Fibroblast of gingiva (primary cell): ENCODE measurements at places on chromosomes 5 and 9.
A peak's percentile ranks its signal among the peaks of the same experiment; 100 is the strongest.

DNA sequence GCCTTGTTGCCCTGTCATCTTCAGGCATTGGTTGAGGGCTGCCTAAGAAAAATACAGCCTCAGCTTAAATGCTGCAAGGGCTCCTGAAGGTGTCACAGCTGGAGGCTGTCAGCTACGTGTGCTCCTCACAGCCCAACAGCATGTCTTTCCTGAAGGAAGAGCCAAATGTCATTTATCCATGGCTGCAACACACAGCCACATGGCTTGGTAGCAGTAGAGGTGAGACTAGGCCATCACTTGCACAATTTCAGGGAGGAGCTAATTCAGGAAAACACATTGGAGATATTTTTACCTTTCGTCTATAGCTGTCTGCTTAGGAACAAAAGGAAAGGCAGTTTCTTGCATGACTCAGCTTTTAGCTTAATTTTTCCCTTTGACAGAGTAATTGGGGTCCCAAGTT lies 260.7 kb downstream of the SYK start:
- no peak for DNase-seq

GRCh38 chr9:127531676-127532075 lies 80.4 kb downstream of the LRSAM1 start:
- no peak for DNase-seq

DNA sequence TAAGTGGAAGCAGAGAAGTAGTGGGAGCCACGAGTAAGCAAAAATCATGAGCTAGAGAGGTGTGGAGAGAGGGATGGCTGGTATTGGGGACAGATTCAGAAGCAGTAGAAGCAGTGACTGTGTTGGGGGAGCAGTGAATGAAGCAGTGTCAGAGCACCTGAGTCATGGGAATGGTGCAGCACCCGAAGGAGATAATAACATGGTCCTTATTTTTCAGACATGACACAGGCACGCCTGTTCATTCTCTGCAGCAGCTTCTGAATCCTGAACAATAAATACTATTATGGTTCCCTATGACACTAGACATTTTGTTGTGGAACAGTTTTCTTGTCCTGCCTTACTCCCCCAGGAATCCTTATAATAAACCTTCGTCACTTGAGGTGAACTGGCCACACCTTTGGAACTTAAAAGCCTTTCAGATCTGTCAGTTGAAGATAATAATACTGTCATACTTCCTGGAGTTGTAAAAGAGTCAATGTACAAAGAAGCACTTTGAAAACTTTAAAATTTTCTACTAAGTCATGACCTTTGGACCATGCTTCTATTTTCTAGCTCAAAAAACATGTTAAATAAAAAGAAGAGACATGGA lies 7.0 kb upstream of the RASA1 start:
- no peak for DNase-seq

DNA sequence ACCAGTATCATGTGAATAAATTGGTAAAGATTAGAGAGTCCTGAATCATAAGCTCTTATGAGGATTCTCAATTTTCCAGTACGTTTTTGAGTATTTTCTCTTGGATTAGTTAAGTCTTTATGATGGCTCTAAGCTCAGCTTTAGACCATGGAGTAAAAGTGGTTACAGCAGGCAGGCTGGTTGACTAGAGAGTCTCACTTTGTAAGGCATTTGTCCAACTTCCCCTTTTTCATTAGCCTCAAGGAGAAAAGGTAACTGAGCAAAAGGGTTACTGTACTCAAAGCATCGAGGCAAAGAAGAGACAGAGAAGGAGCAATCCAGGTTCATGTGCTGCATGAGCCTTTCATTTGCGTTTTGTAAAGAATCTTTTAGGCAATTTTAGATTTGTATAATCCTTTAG lies 8.5 kb downstream of the NOP16 start:
- DNase-seq = no peak

- DNase-seq = no peak
Measured at GRCh38 chr9:69740872-69741505, 18.8 kb downstream of the PTAR1 start.

GRCh38 chr5:158638396-158638795 lies 461.3 kb downstream of the EBF1 start:
- DNase-seq = no peak

GRCh38 chr5:127298656-127299055 lies 8.1 kb downstream of the MEGF10 start:
- DNase-seq = no peak

DNA sequence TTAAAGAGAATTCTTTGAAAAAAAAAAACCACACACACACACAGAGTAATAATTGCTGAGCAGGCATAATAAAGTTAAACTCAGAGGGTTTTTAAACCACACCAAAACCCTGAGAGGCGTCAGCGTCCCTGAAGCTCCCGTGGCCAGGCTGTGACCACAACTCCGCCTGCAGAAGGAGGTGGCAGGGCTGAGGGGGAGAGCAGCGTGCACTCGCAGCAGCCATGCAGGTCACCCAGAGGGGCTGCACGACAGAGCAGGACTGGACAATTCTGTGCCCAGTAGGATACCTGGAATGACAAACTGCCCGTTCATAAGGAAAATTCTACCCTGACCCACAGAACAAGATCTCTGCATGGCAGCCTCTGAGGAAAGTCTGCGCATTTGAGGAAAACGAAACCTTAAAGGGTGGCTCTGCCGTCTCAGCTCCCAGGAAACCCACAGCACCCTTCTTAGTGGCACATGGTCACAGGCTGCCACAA lies 44.0 kb downstream of the ROR2 start:
- DNase-seq = no peak

- no peak for DNase-seq
Measured at GRCh38 chr9:28289746-28290145, 716.5 kb upstream of the C9orf72 start.

DNA sequence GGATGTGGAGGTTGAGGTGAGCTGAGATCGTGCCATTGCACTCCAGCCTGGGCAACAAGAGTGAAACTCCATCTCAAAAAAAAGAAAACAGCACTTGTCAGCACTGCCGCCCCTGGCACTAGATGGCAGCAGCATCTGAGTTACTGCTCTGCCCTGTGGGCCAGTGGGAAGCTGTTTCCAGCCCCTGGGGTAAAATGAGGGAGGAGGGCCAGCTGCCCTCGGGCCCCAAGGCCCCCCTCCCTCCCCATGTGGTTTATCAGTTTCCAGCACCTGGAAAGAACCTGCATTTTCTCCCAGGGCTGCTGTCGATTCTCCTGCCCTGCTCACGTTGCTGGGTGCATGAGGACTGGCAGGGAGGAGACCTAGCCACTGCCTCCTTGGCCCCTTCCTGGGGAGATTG lies 13.2 kb upstream of the CEL start:
- no peak for DNase-seq

DNA sequence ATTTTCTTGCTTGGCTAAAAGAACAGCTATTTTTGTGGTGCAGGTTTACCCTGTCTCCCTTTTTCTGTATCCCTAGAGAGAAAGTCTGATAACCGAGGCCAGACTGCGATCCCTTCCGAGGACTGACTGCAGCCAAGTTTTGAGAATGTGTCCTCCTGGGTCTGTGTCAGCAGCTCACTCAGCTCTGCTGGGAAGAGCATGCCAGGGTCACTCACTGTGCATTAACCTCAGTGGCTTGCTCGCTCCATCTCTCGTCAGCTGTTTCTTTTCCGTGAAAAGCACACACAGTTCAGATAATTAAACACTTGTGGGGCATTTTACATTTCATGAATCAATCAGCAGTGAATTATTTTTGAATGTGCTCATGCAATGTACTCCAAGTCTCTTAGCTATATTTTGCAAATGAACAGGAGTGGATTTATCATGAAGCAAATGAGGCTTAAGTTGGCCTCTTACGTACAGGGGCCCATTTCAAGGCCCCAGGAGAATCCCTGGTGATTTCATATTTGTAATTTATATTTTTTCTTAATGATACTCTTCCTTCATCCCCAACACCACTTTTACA lies 252.1 kb downstream of the SMARCA2 start:
- DNase-seq = no peak

- peak; percentile 61 for DNase-seq
Measured at GRCh38 chr5:125372694-125373631, 626.5 kb upstream of the ZNF608 start.

DNA sequence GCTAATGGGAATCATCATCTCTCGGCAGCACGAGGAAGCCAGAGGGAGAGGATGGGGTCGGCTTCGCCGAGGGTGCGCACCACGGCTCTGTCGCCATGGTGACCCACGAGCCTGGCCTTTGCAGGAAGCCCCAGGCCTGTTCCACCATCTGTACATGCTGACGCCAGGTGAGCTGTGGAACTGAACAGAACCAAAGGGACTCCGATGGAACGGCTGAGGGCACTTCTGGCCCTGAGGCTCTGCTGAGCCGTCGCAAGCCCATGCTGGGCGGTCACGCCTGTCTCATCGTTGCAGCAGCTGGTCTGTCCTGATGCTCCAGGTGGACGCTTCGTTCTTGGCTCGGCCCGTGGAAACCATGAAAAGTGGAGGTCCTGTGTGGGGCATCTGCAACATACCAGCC lies 34.6 kb upstream of the UBAC1 start:
- DNase-seq = no peak

- DNase-seq = no peak
Measured at GRCh38 chr5:1538741-1539392, 15.1 kb upstream of the LPCAT1 start.

GRCh38 chr5:111942661-111943401 lies 185.8 kb upstream of the NREP start:
- DNase-seq = no peak

GRCh38 chr5:139658501-139658927 lies 10.4 kb downstream of the CXXC5 start:
- DNase-seq = peak; percentile 52

DNA sequence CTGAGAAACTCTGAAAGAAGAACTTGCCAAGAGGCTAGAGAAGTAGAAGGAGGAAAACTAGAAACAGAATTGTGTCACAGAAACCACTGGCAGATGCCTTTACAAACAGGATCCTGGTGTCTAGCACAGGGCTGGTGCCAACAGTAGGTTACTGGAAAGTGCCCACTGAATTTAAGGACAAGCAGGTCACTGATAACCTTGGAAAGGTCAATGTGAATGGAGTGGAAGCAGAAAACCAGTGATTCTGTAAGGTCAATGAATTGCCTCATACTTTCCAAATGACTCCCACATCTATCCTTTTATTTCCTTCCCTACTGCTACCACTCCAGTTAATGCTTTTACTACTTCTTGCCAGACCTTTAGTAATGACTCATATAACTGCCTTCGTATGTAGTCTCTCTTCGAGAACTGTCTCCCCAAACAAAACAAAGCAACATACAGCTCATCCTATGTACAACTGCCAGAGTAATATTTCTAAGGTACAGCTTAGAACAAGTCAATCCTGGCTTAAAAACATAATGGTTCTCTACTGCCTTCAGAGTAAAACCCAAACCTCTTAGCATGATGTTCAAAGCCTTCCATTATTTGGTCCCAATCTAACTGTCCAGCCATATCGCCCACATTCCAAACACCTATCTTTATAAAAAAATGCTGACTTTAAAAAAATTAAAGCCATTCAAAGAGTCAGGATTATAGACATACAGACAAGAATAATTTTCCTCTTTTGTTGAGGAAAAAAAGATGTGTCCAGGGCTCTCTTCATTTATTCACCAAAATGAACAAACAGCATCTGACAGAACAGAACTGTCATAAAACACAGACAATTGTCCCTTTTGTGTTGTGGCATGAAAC lies 52.5 kb downstream of the NR3C1 start:
- DNase-seq = peak; percentile 63
